ENCODE measurements at places on chromosomes 3 and 15.
A peak's percentile ranks its signal among the peaks of the same experiment; 100 is the strongest.

DNA sequence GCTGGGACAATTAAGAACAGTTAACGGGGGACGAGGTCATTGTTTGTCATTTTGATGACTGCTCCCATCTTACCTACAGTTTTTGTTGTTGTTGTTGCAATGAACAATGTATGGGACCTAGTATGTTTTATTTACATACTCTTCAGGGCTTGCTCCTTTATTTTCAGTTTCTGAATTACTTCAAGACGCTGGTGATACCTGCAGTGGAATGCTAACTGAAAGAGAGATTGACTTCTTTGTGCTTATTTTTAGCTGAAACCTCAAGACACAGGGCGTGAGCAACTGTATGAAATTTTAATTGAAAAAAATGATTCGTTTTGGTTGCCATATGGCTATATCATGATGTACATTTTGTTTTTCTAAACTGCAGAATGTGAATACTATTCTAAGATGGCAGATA is 297.9 kb downstream of the EDEM1 start:
- ATAC-seq = no peak

DNA sequence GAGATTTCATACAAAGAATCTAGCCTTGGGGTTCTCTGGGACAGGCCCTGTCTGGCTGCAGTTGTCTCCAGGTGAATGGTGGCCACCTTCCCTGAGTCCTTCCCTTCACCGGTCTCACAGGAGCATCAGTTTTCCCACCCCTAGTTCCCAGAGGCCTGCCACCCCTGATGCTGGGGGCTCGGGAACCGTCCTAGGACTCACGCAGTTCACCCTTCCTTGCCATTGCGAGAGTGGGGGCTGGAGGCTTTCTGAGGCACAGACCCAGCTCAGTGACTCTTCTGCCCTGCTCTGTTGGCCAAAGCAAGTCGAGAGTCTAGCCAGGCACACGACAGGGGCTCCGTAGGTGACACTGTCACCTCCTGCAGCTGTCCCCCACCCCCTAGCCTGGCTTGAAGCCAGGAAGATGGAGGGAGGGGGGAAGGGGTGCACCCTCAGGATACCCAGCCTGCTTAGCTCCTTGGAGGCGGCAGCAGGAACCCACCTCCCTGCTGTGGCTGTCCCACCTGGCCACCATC is 130.3 kb downstream of the NUP210 start:
- no peak for ATAC-seq

DNA sequence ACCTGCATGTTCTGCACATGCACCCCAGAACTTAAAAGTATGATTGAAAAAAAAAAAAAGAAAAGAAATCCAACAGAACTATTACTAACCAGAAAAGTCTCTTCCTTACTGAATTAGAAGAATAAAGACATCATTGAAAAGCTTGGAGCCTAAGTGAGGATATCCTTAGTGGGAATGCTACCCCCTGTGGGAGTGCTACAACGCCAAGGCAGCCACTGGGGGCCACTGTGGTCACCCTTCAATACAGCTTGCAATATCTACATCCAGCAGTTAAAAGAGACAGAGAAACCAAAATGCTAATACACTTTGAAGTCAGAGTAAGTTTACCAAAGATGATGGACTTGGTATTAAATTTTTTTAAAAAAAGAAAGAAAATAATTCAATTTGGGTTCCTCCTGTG is 292.0 kb downstream of the PLCL2 start:
- no peak for ATAC-seq

GRCh38 chr15:25372298-25372697 is 66.5 kb downstream of the UBE3A start:
- ATAC-seq = no peak

DNA sequence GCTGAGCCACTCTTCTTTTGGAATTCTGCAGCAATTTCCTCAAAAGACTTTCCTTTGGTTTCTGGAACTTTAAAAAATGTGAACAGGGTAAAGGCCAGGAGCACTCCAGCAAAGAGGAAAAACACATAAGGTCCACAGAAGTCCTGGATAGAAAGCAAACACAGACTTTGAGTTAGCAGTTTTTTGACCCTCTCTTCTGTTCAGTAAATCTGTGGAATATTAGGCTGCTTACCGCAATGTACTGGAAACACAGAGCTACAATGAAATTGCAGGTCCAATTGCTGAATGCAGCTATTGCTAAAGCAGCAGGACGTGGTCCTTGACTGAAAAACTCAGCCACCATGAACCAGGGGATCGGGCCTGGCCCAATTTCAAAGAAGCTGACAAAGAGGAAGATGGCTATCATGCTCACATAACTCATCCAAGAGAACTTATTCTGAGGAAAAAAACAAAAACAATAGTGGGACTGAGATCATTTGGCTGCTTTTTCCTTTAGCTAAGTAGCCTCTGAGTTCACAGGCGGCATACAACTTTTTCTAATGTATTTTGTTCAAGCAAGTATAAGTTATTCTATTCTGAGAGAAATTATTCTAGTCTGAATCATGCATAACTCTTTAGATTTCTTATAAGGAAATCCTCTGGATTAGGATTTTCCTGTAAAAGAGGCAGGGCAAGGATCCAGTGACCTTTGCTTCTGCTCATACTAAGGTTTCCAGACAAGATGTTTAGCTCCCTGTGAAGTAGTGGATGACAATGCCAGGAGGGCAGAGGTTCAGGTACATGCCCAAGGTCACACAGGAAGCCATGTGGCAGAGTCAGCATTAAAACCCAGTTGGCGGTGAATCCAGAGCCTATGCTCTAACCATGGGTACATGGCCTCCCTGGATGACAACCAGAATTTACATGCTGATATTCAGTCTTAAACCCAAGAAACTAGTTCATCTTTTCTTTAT is 28.3 kb downstream of the SLC2A2 start:
- no peak for ATAC-seq

DNA sequence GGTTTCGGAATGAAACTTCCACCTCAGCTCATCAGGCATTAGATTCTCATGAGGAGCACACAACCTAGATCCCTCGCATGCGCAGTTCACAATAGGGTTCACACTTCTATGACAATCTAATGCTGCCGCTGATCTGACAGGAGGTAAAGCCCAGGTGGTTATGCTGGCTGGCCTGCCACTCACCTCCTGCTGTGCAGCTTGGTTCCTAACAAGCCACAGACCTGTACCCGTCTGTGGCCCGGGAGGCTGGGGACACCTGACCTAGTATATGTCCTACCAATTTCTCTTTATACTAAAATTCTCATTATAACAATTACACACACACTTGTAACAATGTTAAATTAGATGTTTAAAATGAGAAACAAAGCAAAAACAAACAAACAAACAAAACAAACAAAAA is 172.2 kb downstream of the SLC9A9 start:
- no peak for ATAC-seq

DNA sequence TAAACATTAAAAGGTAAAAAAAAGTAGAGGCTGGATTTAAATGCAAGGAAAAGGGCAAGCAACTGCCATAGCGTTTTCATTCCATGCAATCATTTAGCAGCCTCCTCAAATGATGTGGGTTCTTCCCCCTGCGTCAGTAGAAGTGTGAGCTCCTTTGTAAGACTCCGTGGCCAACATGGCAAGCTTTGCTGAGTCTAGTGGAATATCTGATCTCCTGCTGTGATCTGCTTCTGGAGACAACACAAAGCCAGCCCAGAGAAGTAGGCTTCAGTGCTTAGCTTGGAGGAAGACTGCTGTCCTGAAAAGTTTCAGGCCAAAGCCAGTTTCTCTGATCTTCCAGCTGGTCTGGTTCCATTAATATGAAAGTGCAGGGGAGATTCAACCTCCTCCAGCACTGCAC is 70.4 kb downstream of the ARPP21 start:
- ATAC-seq = no peak

DNA sequence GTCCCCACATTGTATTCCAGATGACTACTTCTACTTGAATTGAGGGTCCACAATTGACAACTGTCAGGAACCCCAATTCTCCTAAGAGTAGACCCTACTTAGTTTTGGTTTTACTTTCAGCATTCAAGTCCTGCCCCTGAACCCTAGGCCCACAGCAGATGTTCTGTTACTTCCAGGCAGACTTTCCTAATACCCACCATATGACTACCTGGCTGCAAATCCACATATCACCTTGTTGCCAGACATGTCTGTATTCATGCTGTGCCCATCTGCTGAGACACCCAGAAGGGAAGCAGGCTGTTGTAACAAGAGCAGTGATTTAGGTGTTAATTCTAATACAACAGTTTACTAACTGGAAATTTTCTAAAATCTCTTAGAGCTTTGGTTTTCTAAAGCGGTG is 235.1 kb upstream of the CCDC54 start:
- no peak for ATAC-seq

- ATAC-seq = peak; percentile 20
Measured at GRCh38 chr15:100940767-100941379, 21.7 kb downstream of the LRRK1 start.

DNA sequence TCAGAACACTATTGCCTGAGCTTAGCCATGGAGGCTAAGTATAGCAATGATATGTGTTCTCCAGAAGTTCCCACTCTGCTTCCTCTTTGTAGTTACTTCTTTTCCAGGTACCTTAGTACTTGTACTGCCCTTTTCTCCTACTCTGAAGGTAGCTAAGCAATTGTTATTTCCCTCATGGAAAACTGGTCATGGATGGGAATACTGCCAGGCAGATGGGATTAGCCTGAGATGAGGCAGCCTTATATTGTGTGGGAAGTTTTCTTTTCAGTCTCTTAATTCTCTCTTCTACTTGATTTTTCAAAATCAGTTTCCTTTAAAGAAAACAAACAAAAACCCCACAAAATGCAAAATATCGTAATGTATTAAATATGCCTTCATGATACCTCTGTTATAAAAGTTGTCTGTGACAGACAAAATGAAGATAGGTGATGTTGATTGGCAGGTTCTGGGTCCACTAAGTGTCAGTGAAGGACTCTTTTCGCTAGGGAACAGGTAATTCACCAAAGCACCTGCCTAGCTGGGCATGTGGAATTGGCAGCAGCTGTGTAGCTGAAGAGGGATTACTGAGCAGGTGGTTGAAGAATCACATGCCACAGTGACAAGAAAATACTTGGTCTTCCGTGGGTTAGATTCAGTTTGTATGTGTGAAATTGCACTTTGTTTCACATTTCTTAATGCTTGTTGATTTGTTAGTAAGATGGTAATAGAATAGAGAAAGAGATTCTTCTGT is 4.1 kb downstream of the ZNF609 start:
- ATAC-seq = no peak

DNA sequence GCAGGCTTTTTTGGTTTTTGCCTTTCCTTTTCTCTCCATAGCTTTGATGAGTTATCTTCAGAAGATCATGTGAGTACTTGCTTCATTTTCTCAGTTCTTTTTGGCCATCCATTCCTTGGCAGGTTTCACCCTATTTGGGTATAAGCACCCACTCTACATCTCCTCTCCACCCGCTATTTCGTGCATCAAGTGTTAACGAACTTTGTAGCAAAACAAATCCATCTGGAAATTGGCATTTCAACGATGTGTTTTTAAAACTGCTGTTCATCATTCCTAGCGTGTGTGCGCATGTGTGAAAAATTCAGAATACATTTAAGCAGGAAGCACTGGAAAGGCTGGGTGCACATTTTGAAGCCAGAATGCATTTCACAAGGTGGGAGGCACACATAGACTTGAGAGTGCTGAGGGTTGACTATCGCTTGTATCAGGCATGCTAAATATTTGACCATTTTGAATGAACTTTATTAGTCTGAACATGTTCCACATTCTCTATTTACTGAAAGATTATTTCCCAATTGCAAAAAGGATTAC is 89.7 kb upstream of the FHIT start:
- no peak for ATAC-seq

DNA sequence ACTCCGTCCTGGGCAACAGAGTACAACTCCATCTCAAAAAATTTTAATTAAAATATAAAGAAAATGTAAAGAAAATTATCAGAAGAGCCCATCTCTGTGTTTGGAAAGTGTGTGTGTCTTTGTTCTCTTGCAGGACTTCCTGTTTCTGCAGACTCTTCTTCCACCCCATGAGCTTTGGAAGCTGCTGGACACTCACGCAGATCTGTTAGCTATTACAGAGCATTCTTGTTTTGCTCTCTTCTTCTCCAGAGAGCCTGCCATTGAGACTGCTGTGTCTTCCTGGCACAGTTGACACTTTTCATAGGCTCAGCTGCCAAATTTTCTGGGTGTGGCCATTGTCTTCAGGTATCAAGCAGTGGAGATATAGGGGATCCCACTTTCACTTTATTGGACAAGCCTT is 6.0 kb upstream of the CCR8 start:
- no peak for ATAC-seq

DNA sequence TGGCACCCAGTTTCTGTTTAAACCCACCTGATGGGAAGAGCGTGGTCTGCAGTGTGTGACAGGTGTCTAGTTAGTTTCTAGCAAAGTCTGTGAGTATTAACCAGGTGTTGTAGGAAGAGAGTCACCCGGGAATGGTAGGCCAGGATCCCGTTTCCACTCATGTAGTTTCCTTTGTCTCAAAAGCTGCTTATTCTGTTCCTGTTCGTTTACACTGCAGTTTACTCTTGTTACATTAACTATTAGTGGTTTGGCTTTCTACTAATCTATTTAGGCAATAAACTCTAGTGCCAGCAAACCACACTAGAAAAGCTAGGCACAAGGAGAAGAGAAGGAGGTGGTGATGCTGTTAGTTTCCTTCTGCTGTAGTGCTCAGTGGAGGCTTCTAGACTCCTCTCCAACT is 32.7 kb downstream of the WDR76 start:
- no peak for ATAC-seq

GRCh38 chr3:108137460-108137814 is 46.6 kb upstream of the CD47 start:
- no peak for ATAC-seq

GRCh38 chr3:12579456-12579855 is 22.6 kb downstream of the MKRN2 start:
- ATAC-seq = no peak
